ENCODE measurements at places on chromosomes 1 and 21. TPM values are rescaled to one million over a fixed set of nuclear protein-coding genes. Genes with fewer than 3 reads are reported as not detected.

Gene TAS1R1
- not detected for total RNA-seq

Gene LENEP
- total RNA-seq = not detected

Gene HLCS
- 21.0 TPM for total RNA-seq

Gene CR1L
- not detected for total RNA-seq

Gene CATSPER4
- not detected for total RNA-seq

Gene OR2L8
- not detected for total RNA-seq

Gene RNU1-1
- under 0.01 TPM for total RNA-seq

Gene FAM76A
- 4.6 TPM for total RNA-seq

Gene RIMKLA
- total RNA-seq = 0.14 TPM

Gene MTARC2
- 13.8 TPM for total RNA-seq

Gene KIF21B
- 12.0 TPM for total RNA-seq

Gene ARHGAP30
- total RNA-seq = 0.07 TPM

Gene TSPEAR
- total RNA-seq = not detected

Gene KCNJ15
- 40.8 TPM for total RNA-seq

GRCh38 chr1:107318932-107319331 is 178.1 kb downstream of the NTNG1 start:
- no peak for DNase-seq

DNA sequence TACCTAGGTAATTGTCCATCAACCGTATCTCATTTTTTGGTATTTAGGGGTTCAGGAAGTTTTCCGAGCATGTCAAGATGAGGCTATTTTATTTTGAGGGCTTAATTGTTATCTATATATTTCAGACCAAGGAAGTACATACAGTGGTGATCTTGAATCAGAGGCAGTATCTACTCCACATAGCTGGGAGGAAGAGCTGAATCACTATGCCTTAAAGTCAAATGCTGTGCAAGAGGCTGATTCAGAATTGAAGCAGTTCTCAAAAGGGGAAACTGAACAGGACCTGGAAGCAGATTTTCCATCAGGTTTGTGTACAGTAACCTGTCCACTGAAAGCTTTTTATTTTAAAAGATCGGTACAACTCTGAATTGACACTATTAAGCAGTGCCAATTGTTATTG is 130.2 kb downstream of the ZMYM4 start:
- no peak for DNase-seq

GRCh38 chr1:55284856-55285255 is 69.7 kb upstream of the USP24 start:
- DNase-seq = no peak

- no peak for DNase-seq
Measured at GRCh38 chr1:172390683-172391551, 29.6 kb upstream of the C1orf105 start.

DNA sequence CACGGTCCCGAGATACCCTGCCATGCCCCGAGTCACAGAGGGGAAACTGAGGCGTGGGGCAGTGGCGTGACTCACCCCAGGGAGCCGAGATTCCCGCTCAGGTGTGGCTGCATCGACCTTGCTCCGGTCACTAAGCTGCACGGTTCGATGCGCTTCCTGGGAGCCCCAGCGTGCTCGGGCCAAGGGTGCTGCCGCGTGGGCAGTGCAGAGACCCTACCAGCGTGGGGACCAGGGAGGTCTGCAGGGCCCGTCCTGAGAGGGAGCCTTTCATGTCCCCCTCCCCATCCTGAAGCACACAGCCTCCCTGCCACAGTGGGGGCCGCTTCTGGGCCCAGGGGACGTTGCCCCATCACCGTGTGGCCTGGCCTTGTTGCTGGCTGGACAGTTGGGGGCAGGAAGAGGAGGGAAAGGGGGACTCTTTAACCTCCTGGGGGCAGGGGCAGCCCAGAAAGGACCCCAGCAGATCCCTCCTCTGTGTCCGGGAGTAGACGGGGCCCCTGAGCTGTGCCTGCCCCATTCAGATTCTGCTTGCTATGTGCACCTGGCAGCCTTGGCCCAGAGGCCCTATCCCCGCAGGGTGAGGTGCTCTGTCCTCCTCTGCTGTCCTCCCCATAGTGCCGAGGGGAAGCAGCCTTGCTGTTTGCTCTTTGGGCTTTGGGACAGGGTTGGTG is 52.3 kb downstream of the COL18A1 start:
- DNase-seq = no peak

GRCh38 chr1:235455097-235455496 is 49.2 kb downstream of the B3GALNT2 start:
- no peak for DNase-seq

DNA sequence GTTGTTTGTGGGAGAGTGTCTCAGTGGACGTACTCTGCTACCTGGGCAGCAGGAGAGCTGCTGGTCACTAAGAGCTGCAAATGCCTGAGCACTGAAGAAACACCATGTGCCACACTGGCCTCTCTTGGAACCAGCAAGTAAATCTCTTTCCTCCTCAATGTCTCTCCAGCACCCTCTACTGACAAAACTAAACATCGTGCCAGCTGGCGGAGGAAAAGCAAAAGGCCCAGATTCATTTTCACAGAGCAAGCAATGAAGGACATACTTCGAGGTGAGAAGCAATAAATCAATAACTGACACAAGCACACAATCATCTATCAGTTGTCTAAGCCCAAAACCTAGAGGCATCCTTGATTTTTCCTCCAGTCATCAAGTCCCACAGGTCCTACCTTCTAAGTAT is 78.1 kb downstream of the RERE start:
- DNase-seq = no peak

GRCh38 chr1:178485541-178485981 is 11.2 kb downstream of the CLEC20A start:
- no peak for DNase-seq

DNA sequence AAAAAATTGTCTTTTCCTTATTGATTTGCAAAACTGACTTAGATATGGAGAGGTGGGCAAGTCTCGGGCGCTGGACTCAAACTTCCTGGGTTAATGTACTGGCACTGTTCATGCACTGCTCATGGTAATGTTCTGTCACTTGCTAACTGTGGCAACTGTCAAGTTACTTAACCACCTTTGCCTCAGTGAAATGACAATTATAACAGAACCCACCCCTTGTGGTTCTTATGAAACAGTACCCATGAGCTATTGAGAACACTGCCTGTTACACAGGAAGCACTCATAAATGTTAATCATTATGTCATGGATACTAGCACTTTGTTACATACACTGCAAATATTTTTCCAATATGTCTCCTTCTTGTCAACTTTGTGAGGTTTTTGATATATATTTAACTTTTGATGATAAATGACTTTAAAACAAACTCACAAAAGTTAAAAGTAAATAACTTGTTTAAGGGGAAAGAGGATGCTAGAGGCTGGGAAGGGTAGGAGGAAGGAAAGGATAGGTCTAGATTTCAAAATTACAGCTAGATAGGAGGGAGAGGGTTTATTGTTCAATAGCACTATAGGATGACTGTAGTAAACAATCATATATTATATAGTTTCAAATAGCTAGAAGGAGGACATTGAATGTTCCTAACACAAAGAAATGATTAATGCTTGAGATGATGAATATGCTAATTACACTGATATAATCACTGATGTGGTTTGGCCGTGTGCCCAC is 342.5 kb downstream of the ADGRL2 start:
- DNase-seq = no peak

GRCh38 chr1:200795156-200795555 is 56.5 kb downstream of the CAMSAP2 start:
- no peak for DNase-seq

DNA sequence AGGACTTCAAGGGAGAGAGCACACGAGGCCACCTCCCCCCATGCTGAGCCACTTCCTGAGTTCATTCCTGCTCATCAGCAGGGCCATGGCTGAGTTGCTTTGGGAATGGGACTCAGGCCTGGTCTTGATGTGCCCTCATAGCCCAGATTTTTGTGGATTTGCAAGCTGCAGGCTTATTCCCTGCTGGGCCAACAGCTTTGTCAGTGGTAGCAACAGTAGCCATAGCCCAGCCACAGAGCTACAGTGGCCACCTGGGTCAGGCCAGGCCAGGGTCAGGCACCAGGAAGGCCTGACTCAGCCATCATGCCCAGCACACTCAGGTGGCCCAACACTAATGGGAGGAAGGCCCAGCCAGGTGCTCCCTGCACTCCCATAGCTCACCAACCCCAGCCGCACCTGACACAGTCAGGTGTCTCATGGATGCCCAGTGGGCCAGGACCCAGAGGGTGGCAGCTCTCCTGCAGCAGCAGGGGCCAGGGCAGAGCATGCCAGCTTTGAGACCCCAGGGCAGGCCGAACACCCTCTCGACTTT is 33.5 kb downstream of the EPHA2 start:
- no peak for DNase-seq

DNA sequence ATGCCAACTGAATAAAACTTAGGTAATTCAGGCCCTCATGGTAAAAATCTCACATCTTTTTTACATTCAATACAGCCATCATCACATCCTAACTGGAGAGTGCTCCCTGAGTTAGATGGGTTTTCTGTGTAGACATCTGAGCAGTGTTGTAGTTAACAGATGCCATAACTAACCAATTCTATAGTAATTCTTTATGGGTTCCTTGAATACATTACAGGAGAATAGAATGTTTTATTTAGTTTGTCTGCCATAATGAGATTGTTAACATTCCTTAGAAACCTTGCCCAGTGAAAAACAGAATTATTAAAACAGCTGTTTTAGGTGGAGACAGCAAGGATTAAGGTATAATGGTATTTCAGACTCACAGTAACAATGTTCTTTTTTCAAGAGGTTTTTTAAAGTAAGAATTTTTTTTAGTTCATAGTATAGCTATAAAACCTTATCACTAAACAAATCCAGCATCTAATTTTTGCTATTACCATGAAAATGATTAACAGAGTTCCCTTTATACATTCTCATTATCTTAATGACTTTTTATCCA is 95.3 kb downstream of the ATP5PO start:
- no peak for DNase-seq

DNA sequence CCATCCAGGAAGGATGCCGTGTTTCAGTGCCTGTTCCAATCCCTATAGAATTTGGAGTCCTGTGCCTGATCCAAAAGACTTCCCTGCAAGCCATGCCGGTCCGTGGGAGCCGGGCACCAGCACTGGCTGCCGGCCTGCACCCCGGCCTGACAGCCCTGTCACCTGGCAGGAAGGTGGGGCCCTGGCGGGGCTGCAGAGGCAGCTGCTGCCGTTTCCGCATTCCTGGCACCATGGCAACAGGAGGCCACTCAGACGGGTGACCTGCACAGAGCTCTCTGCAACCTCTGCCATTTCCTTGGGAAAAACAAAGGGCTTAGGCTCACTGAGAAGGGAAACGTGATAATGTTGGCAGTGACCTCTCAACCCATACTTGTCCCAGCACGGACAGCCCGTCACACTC is 63.2 kb upstream of the TMEM51 start:
- DNase-seq = no peak

GRCh38 chr1:118294875-118295642 is 110.0 kb upstream of the SPAG17 start:
- no peak for DNase-seq

GRCh38 chr1:238143038-238143437 is 252.3 kb upstream of the ZP4 start:
- no peak for DNase-seq

DNA sequence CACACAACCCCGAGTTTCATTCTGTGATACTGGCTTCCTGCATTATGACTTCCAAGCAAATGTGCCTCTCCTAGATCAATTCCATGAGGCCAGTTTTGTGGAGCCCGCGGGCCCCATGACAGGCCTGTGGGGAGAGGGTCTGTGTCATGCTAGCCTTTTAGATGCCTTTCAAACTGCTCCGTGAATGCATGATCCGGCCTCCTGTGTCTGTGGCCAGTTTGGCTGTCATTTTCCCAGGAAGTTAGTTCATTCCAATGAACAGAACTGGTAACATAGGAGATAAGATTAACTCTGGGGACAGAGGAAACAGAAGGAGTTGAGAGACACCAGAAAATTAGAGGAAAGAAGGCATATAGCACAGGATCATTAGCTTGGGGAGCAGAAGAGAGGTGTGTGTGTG is 3.2 kb downstream of the FNDC7 start:
- no peak for DNase-seq

- DNase-seq = no peak
Measured at GRCh38 chr1:227777646-227778045, 37.8 kb upstream of the PRSS38 start.

- no peak for DNase-seq
Measured at GRCh38 chr1:156706657-156707416, 1.5 kb upstream of the CRABP2 start.

DNA sequence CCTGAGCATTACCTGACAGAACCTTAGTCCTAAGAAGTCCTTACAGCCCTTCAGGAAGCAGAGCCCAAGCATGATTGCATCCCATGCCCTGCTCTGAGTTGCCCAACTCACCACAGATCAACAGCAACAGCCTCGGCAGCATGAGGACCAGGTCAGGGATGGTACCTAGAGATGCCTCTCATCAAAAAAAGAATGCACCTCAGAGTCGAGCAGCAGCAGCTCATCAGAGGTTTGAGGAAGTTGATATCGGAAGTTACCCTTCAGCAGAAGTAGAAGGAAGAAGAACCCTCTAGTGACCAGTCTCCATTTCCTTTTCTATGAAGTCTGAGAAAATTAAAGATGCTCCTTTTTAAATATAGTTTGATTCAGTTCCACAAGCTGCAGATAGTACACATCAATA is at the start of gene FCRL1:
TSS of gene FCRL1 (minus strand) at position 225 of the 400 bp plus-strand sequence. CDS start at position 142, 83 bp downstream.
- DNase-seq = no peak

DNA sequence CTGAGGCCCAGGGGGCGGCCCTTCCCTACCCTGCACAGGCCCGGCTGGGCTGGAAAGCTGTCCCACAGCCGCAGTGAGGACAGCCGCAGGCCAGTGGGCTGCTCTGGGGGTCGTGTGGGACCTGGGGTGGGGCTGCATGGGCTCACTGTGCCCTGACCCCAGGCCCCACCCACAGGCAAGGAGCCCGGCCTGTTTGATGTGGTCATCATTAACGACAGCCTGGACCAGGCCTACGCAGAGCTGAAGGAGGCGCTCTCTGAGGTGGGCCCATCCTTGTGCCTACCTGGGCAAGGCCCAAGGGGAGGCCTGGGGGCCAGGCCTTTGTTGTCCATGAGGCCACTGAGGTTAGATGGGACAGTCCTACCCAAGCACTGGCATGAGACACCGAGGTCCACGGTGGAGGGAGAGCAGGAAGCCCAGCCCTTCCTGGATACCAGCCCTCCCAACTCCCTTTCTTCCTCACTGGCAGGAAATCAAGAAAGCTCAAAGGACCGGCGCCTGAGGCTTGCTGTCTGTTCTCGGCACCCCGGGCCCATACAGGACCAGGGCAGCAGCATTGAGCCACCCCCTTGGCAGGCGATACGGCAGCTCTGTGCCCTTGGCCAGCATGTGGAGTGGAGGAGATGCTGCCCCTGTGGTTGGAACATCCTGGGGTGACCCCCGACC is 1.4 kb upstream of the GJC2 start:
- no peak for DNase-seq

DNA sequence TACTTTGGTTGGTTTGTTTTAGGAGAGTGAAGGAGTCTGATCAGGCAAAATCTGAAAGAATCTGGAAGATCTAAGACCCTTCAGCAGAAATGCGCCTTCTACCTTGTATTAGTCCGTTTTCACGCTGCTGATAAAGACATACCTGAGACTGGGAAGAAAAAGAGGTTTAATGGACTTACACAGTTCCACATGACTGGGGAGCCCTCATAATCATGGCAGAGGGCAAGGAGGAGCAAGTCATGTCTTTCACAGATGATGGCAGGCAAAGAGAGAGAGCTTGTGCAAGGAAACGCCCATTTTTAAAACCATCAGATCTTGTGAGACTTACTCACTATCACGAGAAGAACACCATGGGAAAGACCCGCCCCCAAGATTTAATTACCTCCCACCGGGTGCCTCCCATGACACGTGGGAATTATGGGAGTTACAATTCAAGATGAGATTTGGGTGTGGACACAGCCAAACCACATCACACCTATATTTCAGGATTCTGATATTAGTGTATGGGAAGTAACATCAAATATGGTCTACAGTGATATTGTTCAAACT is 99.3 kb downstream of the GLUL start:
- no peak for DNase-seq
